DMS79 (cell line): ENCODE measurements at places on chromosomes 2 and 18.

DNA sequence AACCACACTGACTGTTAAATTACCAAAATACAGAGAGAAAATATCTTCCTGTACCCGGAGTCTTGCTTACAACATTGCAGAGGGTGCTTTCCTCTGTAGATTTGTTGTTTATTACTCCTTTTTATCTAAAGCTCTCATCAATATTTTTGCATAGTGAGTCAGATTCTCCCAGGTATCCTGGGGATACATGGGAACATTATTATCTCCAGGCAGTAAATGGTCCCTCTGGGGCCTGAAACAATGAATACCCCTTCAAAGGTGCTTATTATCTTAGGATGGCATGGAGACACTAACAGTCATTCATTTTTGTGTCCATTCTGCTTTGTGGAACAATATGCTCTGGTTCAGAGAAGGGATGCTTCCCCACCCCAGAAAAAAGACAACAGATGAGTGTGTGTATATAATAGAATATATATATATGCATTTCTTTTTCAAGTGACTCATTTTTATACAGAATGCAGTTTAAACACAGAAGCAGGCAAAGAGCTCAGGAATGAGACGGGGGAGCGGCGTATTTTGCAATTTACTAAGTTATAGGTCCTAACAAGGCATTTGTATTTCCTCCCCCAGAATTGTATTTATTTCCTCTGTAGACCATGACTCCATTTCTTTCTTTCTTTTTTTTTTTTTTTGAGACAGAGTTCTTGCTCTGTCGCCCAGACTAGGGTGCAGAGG lies 424.8 kb upstream of the ZEB2 start:
- DNase-seq, result no peak

GRCh38 chr2:237858294-237859081 lies 935 bp upstream of the RAMP1 start:
- peak; percentile 45 for DNase-seq

DNA sequence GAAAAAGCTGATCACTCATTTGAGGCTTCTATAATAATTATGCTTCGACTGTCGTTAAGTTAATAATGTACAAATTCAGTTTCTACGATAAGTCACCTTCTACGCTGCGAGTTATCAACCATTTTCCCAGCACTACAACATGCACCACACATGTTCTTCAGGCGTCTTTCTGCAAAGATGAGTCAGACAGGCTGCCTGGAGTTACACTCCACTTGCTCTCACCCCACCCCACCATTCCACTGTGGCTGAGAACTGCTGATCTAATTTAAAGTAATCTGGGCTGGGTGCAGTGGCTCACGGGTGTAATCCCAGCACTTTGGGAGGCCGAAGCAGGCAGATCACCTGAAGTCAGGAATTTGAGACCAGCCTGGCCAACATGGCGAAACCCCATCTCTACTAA lies 218.6 kb downstream of the DYM start:
- DNase-seq, result no peak

GRCh38 chr18:55369346-55369745 lies 218.6 kb downstream of the TCF4 start:
- DNase-seq, result no peak

- DNase-seq, result no peak
Observed at GRCh38 chr2:198173242-198173641, 368.8 kb downstream of the PLCL1 start.

GRCh38 chr2:70608373-70608772 lies 54.7 kb upstream of the TGFA start:
- DNase-seq, result no peak

DNA sequence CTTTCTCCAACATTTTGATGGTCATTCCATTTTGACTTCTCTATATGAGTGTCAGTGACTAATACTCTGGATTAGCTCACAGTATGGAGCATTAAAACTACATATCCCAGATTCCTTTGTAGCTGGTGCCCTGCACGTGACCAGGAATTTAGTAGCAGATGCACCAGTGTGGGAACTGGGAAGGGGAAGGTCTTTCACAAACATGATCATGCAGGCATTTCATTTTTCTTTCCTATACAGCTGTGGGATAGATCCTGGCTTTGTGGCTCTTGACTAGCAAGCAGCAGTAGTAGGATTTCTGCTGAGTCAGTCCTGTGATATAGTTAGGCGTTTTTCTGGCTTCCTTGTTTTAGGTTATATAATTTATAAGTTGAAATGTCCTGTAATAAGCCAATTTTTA lies 971.0 kb upstream of the CDH2 start:
- DNase-seq, result no peak

GRCh38 chr18:48417985-48418384 lies 8.8 kb upstream of the ZBTB7C start:
- no peak for DNase-seq

DNA sequence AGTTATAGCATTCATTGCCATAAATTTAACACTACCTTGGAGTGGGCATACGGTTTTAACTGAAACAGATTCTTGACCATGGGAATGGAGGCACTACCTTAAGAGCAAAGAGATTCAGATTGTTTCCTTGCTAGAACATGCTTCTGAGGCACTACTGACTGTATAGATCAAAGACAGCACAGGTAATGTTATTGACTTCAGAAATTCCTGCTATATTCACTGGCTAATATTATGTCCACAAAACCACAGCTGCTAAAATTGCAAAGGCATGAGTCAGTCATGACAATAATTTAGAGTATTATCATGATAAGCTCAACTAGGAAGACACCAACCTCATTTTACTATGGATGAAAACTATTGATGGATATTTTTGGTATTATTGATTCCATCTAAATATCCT lies 39.4 kb downstream of the SLC8A1 start:
- no peak for DNase-seq

DNA sequence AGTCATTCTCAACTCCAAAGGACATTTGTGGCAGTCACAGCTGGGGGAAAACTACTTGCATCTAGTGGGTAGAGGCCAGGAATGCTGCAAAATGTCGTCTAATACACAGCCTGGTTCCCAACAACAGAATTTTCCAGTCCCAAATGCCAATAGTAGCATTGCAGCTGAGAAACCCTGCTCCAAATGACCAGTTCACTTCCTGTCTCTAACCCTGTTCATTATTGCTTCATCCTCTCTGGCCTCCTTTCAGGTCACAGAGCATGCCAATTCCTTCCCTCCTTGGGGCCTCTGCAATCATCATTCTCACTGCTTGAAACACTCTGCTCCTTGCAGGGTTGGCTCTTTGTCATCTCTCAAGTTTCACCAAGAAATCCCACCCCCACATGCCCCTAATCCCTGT lies 139.1 kb downstream of the IRS1 start:
- no peak for DNase-seq

DNA sequence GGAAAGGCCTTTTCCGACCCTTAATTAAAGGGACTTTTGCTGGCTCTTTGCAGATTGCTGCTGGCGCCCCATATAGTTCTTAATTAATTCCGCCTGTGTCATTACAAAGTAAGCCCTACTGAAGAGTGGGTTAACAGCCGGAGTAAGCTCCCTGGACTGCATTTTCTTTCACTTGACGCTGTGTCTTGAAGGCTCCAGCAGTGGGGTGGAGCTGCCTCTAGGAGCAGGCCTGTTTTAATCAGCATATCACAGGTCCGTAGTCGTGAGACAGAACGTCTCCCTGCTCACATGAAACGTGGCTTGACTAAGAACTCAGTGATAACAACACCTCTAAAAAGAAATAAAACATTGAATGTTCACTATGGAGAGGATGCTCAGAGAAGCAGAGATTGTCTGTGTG lies 329.9 kb upstream of the RAB12 start:
- no peak for DNase-seq

DNA sequence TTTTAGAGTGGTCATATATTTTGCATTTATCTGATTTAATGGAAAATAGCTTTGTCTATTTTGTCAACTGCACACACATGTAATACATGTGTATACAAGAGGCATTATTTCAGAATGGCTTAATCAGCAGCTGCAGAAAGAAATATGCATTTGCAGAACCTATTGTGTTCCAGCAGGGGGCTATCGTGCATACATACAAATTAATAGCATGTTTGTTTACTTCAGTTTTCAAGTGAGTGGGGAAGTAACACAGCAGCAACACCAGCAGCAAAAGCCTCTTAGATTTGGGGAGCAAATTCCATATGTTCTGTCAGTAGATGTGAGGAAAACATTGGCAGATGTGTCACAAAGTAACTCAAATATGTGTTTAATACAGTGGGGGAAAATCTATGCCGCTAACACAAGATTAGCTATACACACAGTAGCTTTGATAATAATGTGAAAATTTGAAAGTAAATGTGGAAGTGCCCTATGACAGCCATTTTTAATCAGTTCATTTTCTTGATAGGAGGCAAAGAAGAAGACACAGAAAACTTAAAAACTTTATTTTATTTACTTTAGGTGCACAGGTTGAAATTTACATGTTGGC lies 218.1 kb downstream of the WDR7 start:
- peak; percentile 9 for DNase-seq

DNA sequence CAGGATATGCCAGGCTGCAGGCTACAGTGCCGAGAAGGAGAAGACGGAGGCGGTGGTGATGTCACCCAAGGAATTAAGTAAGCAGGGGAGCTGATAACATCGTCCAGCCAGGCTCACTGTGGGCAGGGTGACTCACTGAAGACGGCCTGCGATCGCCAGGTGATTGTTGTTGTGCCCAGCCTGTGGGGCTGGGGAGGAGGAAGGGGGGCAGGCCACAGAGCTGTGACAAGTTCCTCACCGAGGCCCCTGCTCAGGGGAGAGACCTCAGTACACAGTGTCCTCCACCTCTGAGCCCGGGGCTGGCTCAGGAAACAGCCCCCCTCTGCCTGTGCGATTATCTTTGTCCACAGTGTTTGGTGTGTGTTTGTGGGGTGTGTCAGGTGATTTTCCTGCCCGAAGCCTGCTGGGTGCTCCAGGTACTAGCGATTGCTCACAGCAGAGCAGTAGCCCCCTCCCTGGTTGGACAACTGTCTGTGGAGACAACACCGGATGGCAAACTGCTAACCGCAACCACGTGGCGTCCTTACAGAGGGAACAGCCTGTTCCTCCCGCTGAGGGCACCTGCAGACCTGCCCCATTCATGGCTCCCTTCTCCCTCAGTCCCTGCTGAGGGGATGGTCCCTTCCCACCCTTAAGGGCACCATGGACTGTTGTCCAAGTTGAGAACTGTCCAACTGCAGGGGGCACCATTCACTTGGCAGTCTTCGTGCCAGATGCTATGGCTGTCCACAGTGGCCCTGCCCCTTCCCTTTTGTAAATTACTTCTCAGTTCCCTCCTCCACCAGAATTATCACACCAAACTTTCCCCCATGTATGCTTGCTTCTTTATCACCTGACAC lies 95.1 kb downstream of the ZFP36L2 start:
- no peak for DNase-seq

- no peak for DNase-seq
Observed at GRCh38 chr18:50395093-50395492, 20.2 kb downstream of the SKA1 start.

GRCh38 chr2:88027697-88028389 lies 11.5 kb upstream of the RNU2-63P start:
- DNase-seq, result no peak
